ENCODE measurements at places on chromosomes 7 and 10.

- no peak for DNase-seq
Observed at GRCh38 chr10:127553417-127553816, 4.3 kb downstream of the NPS start.

GRCh38 chr10:69631566-69631965 lies 1.5 kb downstream of the FAM241B start:
- no peak for DNase-seq

DNA sequence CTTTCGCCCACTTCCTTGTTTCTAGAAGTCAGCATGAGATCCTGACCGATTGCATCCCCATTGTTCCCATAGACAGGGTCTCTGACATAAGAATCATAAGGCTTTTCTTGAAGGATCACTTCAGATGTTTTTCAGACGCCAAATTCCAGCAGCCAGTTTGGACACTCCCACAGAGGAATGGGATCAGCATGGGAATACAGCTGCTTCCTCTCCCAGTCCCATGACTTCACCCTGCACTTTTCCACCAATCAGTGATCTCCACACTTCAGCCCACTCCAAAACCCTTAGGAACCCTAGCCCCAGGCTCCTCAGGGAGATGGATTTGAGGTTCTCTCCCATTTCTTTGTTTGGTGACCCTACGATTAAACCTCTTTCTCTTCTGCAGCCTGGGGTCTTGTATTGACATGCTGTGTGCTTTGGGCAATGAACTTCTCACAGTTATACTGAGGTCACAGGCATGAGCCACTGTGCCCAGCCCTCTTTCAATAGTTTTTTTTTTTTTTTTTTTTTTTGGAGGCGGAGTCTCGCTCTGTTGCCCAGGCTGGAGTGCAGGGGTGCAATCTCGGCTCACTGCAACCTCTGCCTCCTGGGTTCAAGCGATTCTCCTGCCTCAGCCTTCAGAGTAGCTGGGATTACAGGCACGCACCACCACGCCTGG lies 52.8 kb upstream of the CHST3 start:
- DNase-seq: peak; percentile 45

DNA sequence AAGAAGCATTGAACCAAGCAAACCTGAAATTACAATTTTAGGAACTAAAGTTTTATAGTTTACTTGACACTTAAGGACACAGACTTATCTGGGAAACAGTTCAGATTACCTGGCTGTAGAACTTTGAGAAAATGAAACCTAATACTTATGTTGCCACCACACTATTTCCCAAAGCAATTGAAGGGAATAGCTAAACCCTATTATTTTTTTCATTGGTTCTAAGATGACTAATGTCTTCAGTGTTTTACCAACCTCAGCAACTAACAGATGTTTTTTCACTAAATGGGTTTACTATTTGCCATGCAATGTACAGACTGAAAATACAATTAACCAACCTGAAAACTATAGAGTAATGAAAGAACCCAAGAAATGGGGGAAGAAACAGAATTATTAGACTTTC lies 689.6 kb downstream of the SORCS1 start:
- DNase-seq: peak; percentile 36

GRCh38 chr7:33728873-33729551 lies 176.3 kb upstream of the BMPER start:
- DNase-seq: no peak

GRCh38 chr7:6530626-6531491 lies 20.4 kb downstream of the GRID2IP start:
- no peak for DNase-seq

GRCh38 chr10:62620491-62620890 lies 184.0 kb upstream of the ADO start:
- no peak for DNase-seq

DNA sequence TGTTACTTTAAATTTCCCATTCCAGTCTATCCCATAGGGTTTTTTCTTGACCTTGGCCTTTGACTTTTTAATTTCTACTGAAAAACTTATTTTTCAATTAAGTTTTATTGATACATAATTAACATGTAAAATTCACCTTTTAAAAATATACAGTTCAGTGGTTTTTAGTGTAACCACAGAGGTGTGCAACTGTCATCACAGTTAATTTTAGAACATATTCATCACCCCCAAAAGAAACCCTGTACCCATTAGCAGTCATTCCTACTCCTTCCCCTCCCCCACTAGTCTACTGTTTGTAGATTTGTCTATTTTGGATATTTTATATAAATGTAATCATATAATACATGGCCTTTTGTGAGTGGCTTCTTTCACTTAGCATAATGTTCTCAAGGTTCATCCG lies 96.5 kb upstream of the GJD4 start:
- no peak for DNase-seq
